ENCODE measurements at places on chromosomes 7 and 10. TPM values are rescaled to one million over a fixed set of nuclear protein-coding genes. Genes with fewer than 3 reads are reported as not detected.

LFNG gene
- total RNA-seq: 0.93 TPM

NFE2L3 gene
- total RNA-seq: 0.31 TPM

PTPN20 gene
- 0.92 TPM for total RNA-seq

TMEM236 gene
- total RNA-seq: 0.06 TPM

SPDYE1 gene
- total RNA-seq: not detected

NCOA4 gene
- 196 TPM for total RNA-seq

TUBAL3 gene
- not detected for total RNA-seq

HHEX gene
- 4.6 TPM for total RNA-seq

CYP26C1 gene
- 0.06 TPM for total RNA-seq

ATG9B gene
- not detected for total RNA-seq
